ENCODE measurements at places on chromosomes 7 and 10.

DNA sequence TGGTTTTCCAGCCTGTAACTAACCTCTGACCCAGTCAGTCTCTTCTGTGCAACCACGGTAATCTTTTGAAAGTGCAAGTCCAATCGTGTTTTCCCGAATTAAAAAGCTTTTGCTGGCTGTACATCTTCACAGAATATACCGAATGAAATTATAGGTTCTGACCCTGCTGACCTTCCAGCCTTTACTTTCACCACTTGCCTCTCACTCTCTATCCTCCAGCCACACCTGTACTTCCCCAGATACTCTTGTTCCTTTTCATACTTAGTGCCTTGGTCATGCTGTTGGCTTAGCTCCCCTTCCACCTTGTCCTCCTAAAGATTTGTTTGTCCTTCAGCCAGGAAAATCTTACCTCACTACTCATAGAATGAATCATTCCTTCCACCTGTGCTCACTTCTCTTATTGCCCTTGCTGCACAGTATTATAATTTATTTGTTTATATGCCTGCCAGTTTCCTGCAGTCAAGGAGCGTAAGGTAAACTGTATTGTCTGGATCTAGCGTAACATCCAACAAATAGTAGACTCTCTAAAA, 2.3 kb upstream of the PNPLA8 start:
- no peak for DNase-seq

DNA sequence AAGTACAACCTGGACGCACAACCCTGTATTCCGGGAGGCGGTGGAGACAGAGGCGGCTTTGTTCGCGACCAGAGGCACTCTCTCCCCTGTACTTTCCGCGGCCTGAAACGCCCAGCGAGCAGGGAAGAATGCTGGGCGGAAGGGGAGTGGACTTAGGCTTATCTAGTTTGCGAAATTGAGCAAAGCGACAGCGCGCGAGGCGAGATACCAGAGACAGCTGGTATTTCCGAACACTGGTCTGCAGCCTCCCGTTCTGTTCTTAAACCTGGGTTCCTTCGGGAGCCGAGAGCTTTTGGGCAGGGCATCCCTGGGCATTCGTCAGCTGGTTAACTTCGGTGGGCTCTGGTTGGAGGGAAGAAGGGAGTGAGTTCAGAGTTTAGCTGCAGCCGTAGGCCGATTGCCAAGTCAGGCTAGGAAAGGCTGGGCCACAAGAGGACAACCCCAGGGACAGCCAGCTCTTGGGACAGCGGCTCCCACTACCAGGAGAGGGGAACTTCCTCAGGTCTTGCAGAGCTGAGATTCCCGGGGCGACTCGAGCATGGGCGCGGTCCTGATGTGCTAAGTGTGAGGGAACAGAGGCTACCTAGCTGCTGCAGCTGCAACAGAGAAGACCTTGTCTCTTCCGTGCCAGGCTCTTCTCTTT, 3.9 kb downstream of the HMX3 start:
- DNase-seq = no peak

DNA sequence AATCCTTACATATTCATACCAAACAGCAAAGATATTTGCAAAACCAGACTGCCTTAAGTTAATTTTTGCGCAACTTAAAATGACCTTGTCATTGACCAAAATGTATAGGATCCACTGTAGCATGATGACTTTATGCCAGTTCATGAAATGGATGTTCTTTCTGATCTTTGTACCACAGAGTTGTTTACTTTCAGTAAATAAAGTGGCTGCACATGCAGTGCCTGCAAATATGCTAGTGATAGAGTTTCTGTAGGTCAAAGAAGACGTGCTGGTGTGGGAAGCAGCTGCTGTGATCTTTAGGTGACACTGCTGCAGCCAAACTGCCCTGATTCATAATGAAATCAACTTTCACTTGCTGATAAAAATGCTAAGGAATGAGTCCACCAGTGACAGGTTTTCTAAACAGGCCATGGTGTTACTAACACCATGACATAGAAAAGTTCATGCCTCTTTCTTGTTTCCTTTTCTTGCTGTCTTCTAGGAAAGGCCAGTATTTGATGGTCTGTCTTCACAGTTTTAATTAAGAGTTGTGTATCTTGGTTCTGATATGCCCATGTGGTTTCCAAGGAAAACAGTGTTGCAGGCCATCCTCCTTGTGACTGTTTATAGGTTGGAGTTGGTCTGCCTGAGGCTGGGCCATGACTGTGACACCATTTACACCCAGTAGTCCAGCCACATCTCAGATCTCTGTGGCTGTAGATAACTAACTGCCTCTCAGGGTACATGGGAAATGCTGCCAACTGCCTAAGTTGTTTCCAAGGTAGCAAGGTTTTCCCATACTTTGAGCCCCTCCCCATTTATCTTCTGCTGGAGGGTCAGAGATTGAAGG, 62.5 kb downstream of the INSYN2A start:
- no peak for DNase-seq

DNA sequence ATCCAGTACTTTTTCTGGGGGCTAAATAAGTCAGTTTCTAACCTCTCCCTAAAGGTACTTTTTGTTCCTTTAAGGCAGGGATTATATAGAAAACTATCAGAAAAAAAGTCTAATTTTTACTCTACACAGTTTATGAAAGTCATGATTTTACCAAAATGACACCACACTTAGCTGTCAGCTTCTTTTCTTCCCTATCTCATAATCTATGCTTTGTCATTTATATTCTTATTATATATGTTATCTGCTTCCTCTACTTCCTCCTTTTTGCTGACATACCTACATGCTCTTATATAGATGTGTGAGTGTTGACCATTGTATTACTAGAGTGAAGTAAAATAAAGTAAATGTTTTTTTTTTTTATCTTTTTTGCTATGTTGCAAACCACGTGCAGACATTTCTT, 203.9 kb upstream of the CHRM2 start:
- no peak for DNase-seq

DNA sequence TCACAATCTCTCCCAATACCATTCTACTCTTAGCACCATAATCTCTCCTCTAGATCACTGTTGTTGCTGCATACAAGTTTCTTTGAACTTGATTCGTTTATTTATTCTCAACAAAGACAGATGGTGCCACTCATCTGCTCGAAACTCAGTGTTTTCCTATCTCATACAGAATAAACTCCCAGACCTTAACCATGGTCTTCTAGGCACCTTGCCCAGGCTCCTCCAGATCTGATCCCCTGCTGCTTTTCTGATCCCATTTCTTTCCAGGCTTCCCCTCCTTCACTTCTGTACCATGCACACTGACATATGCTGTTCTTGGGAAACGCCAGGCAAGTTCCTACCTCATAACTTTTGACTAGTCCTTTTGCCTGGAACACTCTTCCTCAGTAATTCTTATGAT, 645.7 kb downstream of the DNAJB9 start:
- no peak for DNase-seq

DNA sequence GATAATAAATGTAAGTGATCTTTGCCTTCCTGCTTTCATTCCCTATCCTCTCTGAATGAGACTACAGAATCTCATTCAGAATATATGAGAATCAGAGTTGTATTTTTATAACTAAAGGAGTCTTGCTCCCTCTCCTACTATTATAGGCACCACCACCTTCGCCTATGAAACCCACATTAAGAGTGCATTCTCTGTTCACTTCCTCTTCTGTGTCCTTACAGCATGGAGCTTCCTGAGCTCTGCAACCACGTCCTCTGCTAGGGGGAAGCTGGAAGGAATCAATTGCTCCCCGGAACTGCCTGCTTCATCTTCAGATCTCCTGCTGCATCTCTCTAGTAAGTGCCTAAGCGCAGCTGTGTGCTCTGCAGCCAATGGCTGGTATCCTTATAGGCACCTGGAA, 820.7 kb downstream of the GRID1 start:
- DNase-seq = no peak

GRCh38 chr10:29830531-29831512, 196.1 kb upstream of the SVIL start:
- no peak for DNase-seq

GRCh38 chr10:115649217-115649616, 556.1 kb downstream of the ATRNL1 start:
- DNase-seq = no peak

DNA sequence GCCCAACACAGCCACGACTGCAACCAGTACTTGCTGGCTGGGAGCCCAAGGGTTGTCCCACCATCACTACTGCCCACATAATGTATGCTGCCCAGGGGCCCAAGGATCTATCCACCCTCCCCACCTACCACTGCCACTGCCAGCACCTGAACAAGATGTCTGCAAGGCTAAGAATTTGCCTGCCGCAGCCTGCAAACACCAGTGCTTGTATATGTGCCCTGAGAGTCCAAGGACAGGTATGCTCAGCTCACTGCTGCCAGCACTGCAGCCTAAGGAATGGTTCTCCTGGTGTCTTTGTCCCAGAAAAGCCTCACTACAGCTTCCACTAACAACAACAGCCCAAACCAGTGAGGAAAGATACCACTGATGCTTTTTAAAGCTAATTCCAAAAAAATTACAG, 1174.0 kb downstream of the SORCS1 start:
- DNase-seq = no peak

- DNase-seq = peak; percentile 15
Observed at GRCh38 chr10:62817121-62817765, 1.1 kb upstream of the EGR2 start.
